ENCODE measurements at places on chromosomes 13 and 19.
A peak's percentile ranks its signal among the peaks of the same experiment; 100 is the strongest.

DNA sequence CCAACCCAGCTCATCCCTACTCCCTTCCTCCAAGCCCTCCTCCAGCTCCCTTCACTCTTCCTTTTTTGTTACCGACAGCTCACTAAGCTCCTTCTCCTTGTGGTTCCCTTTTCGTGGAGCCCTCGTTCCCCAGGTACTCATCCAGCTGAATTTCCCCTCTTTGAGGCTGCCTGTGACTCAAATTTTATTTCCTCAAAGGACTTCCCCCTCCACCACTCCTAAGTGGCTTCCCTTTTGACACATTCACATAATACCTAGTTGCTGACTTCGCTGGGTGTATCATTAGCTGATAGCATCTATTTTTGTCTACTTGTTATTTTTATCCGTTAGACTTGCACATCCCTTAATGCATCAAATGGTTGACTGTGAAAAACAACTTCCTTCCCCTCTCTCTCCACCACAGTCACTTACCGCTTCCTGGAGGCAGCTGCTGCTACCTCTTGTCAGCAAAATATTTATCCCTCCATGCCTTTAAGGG is 14.5 kb downstream of the FFAR2 start:
- no peak for DNase-seq

DNA sequence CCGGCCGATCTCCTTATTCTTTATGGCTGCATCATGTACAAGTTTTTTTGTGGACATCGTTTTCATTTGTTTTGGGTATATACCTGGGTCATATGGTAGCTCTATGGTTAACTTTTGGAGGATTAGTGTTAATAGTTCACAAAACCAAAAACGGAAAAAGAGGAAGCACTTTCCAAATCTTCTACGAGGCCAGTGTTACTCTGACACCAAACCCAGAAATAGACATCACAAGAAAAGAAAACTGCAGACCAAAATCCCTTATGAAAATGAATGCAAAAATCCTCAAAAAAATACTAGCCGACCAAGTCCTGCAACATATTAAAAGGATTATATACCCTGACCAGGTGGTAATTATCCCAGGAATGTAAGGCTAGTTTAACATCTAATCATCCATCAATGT is 29.8 kb downstream of the ADGRE2 start:
- DNase-seq, result no peak

- DNase-seq, result no peak
Observed at GRCh38 chr13:108807841-108808240, 178.4 kb downstream of the MYO16 start.

- DNase-seq, result no peak
Observed at GRCh38 chr13:114285166-114285808, 3.9 kb downstream of the UPF3A start.

DNA sequence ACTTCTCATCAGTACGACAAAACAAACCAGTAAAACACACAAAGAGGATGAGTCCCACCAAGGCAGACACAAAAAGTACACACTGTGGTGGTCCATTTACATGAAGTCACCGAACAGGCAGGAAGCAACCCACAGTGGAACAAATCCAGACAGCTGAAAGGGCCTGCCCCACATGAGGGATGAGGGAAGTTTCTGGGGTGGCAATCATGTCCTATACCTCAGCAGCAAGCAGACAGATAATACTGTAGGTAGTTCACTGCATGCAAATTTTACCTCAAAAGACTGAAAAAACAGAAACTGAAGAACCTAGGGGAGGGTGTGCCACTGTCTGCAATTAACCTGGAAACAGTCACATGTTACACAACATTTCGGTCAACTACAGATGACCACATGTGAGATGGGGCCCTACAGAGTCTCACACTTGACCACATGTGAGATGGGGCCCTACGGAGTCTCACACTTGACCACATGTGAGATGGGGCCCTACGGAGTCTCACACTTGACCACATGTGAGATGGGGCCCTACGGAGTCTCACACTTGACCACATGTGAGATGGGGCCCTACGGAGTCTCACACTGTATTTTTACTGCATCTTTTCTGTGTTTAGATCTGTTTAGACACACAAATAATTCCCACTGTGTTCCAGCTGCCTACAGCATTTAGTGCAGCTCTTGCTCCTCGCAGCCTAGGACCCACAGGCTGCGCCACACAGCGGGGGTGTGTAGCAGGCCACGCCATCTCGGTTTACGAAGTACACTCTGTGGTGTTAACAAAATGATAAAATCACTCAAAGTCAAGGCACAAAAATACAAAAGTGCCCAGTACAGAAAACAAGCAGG is 22.2 kb downstream of the PCID2 start:
- DNase-seq, result no peak

- DNase-seq, result no peak
Observed at GRCh38 chr13:99847318-99847750, 124.2 kb downstream of the ZIC5 start.

DNA sequence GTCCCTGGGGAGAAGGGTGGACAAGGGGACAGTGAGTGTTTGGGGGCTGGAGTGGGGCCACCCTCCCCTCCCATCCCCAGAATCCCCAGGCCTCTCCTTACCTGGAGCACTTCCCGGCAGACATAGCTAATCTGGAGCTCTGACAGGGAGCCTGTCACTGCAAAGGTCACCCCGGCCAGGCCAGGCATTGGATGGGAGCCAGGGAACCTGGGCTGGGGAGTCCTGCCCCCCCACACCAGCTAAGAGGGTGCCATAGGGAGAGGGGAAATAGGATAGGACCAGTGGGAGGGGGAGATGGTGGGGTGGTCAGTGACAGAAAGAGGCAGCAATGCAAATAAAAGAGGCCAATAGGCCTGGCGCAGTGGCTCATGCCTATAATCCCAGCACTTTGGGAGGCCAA is 3.5 kb downstream of the MAP4K1 start:
- DNase-seq, result no peak

- peak; percentile 26 for DNase-seq
Observed at GRCh38 chr19:45569619-45570421, 14.8 kb downstream of the OPA3 start.

- no peak for DNase-seq
Observed at GRCh38 chr19:19096641-19097627, 33.1 kb downstream of the SLC25A42 start.

DNA sequence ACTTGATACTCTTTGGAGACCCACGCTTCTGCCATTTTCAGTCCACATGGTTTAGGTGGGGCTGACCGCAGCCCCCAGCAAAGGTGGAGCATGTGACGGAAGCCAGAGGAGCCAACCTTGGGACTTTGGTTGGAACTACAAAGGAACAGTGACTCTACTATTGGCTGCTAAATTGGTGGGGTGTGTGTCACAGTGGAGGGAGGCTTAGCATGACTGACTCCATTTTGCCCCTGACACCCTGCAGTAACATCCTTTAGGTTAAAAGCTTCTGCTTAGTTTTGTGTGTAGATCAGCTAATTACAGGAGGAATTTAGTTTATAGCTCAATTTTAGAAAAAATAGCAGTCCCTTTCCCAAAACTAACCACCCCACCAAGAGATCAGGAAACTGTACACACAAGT is 6.6 kb downstream of the SDHAF1 start:
- no peak for DNase-seq

- peak; percentile 13 for DNase-seq
Observed at GRCh38 chr13:38872693-38873092, 117.9 kb downstream of the STOML3 start.

DNA sequence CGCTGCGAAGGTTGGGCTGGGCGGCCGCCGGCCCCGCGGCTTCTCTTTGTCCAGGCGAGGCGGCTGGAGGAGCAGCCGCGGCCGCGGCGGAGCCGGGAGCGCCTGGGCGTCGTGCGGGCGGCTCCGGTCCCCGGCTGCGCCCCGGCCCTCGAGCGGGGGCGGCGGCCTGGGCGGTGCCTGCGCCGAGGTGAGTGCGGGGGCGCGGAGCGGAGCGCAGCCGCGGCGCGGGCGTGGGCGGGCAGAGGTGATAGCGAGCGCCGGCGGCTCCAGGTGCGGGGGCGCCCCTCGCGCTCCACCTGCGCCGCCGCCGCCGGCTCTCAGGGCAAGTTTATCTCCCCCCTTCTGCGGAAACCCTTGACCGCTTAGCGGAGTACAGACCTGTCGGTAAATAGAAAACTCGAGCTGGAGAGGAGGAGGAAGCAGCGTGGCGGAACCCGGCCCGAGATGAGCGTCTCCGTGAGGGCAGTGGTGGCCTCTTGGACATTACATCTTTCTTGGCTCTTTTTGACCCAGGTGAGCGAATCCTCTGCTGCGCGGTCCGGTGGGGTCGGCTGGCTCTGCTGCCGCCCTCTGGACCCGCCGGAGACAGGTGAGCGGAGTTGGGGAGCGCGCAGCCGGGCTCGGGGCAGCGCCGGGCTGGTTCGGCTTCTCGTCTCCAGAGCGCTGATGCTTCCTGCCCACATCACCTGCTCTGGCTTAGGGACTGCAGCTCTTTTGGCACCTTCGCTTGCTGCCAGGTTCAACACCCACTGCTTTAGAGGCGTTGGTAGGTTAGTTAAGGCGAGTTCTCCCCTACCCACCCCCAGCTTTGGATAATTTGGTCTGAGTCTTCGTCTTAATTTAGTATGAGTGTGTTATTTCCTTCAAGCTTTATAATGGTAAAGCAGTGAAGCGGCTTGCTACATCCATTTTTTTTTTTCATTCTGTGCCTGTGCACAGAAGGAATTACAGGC is at the start of gene MTUS2:
MTUS2 (plus strand) TSS at position 241 of the 953 bp plus-strand sequence.
- no peak for DNase-seq

DNA sequence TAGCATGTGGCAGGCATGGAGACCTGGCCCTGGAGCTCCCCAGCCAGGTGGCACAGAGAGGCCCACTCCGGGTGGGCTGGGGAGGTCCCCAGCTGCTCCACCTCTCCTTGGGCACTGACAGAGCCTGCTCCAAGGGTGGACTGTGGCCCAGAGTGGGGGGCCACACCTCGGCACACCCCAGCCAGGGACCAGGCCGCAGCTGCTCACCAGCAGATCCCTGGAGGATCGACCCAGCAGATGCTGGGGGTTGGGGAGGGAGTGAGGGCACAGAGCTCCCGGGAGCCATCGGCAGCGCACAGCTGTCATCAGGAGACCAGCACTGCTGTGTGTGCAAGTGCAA is 72.0 kb upstream of the KCTD15 start:
- no peak for DNase-seq

DNA sequence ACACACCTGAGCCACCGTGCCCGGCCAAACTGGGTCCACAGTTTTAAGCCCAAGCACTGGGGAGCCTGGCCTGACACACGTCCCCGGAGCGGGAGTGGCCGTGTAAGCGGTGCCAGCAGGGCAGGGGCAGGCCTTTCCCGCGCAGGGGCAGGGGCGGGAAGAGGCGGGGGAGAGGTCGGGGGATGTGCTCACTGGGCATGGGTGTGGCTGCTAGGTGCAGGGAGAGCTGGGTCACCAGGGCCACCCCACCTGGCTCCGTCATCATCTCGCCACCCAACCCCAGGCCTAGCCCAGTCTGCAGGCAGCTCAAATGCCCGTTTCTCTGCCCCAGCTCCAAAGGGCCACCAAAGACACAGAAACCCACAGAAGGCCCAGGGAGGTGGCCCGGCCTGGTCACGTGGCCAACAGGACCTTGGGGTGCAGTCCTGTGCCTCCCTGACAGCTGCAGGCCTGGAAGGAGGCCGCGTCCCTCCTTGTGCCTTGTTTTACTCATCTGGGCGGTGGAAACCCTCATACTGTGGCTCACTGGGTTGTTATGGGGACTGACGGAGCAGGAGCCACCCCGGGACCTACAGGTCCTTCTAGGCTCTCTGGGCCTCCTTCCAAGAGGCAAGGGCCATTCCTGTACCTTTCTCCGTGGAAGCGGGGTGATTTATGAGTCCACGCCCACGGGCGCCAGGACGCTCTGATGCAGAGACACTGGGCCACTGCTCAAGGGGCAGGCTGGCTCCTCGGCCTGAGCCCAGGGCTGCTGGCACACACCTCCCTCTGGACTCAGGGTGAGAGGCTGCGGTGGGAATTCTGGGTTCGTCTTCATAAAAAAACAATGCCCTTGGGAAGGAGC is 27.7 kb downstream of the MAP2K2 start:
- DNase-seq, result no peak

DNA sequence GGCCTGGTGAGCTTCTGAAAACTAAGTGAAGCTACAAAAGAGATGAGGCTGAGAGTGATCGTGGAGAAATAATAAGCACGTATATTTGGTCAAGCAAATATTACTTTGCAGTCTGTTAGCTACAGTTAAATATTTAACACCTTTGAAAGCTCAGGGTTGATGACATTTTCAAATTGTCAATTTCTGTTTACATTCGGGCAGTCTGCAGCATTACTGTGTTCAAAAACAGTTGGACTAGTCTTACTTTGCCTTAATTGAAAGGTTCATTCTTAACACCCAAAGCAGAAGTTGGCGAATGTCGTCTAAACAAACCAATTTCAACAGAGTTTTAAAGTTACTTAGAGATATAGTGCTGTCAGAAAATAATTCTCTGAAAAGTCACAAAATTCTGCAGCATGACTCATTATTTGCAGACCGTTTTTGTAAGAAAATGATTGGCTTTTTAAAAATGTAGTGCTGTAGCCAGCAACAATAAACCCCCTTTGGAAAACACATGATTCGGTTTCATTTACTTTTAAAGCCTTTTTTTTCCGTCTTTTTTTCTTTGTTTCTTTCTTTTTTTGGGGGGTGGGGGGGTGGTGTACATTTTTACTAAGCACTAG is 549.0 kb downstream of the GPC6 start:
- DNase-seq, result no peak

GRCh38 chr13:30138511-30138910 is 168.8 kb downstream of the KATNAL1 start:
- DNase-seq, result no peak

DNA sequence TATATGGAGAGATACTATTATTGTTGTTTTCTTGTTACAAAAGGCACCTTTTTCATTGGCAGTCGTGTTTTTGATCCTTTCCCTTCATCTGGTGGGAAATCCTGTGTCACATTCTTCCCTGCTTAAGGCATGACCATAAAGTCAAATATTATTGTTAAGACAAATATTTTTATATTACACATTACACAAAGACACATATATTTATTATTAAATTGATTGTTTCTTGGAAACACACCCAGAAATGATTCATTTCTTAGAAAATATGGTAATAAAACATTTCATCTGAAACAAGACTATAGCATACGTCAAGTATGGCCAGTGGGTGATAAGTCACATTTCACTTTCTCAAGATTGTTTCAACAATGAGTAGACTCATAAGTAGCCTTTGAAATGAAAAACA is 77.3 kb downstream of the KCTD12 start:
- no peak for DNase-seq

GRCh38 chr13:78659450-78659730 is 435 bp upstream of the OBI1 start:
- no peak for DNase-seq

DNA sequence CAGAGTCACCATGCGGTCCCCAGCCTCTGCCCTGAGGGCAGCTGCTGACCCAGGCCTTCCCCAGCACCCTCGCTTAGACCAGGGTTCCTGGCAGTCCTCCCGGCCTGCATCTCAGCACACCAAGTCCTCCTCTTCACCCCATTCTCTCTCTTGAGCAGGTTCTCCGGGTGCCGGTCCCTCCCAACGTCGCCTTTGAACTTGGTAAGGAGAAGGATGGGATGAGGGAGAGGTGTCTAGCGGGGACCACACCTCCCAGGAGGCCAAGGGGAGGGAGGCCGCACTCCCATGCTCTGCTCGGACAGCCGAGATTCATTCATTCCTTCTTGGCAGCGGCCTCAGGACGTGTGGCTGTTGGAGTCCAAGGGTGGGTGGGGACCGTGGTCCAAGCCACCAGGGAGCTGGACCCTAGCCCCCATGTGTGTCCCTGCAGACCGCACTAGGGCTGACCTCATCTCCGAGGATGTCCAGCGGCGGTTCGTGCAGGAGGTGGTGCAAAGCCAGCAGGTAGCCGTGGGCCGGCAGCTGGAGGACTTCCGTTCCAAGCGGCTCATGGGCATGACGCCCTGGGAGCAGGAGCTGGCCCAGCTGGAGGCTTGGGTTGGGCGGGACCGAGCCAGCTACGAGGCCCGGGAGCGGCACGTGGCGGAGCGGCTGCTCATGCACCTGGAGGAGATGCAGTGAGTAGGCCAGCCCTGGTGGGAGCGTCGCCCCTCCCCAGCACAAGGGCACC is 9.4 kb downstream of the ARHGEF1 start:
- no peak for DNase-seq

All from stimulated activated CD4-positive, alpha-beta T cell treated with anti-CD3 and anti-CD28 coated beads, Interleukin-15, amount 100 ng/mL, for 48 hours (primary cell).